Stimulated activated CD8-positive, alpha-beta memory T cell treated with anti-CD3 and anti-CD28 coated beads, Interleukin-15, amount 100 ng/mL, for 24 hours (primary cell): ENCODE measurements at places on chromosomes 1 and 21.

- DNase-seq, result no peak
Observed at GRCh38 chr1:101235696-101236515, 913 bp upstream of the S1PR1 start.

DNA sequence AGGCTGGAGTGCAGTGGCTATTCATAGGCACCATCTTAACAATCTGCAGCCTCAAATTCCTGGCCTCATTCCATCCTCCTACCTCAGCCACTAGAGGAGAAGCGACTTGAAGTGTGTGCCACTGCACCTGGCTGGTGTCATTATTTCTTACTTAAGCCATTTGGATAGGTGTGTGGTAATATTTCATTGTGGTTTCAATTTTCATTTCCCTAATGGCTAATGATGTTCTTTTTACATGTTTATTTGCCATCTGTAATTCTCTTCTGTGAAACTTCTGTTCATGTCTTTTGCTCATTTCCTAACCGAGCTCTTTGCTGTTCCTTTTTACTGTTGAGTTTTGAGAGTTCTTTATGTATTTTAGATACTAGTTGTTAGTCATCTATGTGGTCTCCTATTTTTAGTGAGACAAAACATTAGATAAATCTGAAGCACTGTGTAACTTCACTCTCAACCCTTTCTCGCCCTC, 66.8 kb downstream of the SLC27A3 start:
- no peak for DNase-seq

DNA sequence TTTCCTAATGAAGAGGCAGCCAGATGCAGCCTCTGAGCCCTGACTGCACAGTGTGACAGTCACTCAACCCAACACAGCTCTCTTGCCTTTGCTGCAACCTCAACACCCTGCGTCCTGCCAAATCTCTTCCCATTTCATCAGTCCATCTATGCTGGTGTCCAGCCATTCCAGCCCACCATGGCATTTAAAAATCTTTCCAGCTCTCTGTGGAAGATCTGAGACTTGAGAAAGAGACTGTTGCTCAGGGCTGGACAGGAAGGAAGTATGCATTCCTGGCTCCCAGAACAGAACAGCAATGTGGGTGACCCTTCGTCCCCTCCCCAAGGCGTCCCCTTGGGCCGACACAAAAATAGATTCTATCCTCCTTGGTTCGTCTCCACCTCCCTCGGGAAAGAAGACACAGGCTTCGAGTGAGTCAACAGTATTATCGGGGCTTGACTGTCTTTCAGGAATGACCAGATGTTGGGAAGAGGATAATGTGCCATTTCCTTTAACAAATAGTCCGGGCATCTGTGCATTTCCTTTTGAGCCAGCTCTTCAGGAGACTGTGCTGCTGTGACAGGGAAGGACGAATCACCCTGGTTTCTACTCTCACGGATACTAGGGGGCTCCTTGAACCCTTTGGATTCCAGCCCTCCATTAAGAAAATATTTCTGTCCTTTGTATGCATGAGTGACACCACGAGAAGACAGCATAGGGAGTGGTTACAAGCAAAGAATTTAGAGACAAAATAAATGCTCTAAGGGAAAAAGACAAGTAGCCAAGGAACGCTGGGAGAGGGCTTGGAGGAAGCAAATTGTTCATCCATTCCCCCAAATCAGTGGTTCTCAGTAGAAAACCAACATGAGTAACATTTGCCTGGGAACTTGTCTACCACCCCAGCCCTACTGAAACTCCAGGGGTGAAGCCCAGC, 111.4 kb upstream of the CDC42BPA start:
- no peak for DNase-seq

GRCh38 chr21:31198575-31198974, 145.5 kb downstream of the TIAM1 start:
- no peak for DNase-seq

DNA sequence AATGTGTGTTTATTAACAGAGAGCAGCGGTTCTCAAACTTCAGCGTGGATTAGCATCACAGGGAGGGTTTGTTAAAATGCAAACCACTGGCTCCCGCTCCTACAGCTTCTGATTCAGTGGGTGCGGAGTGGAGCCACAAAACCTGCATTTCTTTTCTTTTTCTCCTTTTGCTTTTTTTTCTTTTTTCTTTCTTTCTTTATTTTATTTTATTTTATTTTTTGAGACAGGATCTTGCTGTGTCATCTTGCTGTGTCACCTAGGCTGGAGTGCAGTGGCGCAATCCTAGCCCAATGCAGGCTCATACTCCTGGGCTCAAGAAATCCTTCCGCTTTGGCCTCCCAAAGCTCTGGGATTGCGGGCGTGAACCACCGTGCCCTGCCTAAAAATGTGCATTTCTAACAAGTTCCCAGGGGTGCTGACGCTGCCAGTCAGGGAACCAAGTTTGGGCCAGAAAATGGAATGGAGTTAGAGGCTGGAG, 20.9 kb upstream of the SLC1A7 start:
- DNase-seq, result no peak

DNA sequence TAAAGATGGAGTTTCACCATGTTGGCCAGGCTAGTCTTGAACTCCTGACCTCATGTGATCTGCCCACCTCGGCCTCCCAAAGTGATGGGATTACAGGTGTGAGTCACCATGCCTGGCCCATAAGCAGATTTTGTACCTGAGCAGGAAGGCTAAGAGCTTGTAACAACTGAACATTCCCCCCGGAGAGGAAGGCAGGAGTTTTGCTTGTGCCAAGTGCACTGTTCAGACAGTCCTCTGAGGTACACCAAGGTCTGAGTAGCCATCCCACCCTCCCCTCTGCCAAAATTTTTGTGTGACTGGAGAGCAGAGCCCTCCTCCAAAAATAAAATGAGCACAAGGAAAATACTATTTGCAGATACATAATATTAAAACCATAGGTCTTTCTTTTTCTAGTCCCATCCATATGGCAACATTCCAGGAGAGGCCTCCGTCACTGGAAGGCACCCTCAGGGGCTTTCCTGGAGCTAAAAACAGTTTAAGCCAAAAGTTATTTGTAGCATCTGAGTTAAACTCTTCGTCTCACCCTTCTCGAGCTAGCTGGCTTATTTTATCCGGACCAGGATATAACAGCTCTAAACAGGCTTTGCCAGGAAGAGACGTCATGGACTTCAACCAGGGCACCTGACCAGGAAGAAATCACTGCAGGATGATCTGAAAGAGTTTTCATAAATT, 27.2 kb downstream of the CAPN2 start:
- no peak for DNase-seq

DNA sequence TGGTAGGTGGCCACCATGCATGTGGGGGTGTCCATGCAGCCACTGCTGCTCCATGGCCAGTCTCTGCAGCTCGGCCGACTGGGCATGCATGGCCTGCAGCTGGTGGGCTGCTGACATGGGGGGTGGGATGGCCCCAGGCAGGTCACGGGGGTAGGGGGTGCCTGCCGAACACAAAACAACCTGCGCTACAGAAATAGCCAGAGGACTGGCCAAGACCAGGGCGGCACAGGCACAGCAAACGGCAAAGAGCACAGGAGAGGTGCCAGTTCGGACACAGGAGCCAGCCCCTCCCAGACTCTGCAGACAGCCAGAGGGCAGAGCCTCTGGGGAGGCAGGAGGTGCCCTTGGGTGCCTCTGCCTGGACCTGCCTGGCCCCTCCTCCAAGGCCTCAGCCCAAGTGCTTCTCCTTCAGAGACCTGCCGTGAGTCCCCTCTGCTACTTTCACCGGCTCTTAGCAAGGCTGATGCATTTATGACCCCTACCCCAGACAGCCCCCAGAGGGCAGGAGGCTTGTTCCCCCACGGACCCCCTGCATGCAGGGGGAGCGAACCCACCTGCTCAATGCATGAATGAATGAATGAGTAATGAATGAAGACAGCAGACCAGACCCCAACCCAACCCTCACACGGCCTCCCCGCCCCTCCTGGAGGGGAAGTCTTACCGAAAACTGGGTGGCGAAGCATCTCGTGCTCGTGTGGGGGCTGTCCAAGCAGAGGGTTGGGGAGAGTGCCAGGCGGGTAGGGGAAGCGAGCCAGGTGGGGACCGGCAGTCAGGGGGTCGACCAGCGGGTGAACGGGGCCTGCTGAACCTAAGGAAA, 37.7 kb downstream of the SLC45A1 start:
- DNase-seq, result no peak

- no peak for DNase-seq
Observed at GRCh38 chr1:108051631-108052377, 86.8 kb upstream of the VAV3 start.

- DNase-seq, result no peak
Observed at GRCh38 chr1:13952985-13953384, 253.0 kb downstream of the PRDM2 start.

DNA sequence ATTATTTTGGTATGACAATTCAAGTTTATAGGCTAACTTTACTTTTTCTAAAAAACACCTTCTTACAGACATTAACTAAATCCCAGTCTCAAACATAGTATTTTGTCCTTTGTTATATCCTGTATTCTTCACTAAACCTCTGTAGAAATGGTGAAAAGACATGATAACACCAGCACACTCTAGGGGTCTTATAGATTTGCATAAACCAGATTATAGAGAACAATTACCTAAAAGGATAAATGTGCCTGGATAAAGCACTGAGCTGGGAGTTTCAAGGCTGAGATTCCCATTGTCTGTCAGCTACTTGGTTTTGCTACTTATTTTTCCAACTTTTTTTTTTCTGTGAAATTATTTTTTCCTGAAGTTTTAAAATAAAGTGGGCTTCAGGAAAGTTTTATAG, 1288.6 kb upstream of the TMPRSS15 start:
- DNase-seq, result no peak

DNA sequence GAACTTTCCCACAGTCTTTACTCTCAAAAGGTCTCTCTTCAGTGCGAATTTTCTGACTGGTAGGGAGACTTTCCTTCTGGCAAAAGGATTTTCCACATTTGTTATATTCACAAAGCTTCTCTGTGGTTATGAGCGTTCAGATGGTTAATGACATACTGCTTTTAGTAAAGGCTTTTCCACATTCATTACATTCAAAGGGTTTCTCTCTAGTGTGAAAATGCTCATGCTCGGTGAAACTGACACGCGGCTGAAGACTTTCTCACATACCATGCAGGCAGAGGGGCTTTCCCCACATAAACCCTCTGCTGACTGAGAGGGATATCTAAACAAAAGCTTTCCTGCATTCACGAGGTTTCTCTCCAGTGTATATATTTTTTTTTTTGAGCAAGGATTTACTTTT, 9.9 kb upstream of the KLF18 start:
- no peak for DNase-seq

DNA sequence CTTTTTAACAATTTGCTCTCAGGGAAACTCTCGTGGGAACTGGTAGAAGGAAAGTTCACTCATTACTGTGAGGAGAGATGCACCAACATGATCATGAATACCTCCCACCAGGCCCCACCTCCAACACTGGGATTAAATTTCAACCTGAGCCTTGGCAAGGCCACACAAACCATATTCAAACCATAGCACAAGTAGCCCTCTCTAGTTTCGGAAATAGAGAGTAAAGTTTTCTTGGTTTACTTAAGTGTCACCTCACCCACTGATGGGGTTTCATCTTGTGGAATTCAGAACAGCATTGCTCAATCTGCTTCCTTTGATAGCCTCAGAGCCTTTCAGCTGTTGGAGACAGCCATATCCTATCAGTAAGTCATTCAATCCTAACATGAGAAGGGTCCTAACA, 25.5 kb upstream of the CCSAP start:
- no peak for DNase-seq

- DNase-seq, result no peak
Observed at GRCh38 chr21:38912102-38912629, 106.4 kb downstream of the ETS2 start.

DNA sequence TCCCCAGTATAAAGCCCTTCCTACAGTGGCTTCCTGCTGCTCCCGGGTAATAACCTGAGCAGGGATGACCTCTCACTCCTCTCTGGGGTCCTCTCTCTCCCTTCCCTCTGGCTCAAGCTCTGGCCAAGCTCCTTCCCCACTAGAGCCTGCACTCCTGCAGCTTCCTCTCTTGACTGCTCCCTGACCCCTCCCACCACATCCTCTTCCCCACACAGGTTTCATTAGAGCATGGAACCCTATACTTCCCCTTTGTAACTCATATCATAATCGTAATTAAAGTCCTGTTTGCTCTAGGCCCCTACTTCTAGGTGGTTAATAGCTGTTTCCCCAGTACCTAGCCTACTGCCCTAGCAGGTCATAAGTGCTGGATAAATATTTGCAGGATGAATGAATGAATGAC, 146.2 kb downstream of the C1orf21 start:
- DNase-seq, result no peak

- no peak for DNase-seq
Observed at GRCh38 chr1:89779151-89779940, 41.5 kb upstream of the LRRC8D start.

DNA sequence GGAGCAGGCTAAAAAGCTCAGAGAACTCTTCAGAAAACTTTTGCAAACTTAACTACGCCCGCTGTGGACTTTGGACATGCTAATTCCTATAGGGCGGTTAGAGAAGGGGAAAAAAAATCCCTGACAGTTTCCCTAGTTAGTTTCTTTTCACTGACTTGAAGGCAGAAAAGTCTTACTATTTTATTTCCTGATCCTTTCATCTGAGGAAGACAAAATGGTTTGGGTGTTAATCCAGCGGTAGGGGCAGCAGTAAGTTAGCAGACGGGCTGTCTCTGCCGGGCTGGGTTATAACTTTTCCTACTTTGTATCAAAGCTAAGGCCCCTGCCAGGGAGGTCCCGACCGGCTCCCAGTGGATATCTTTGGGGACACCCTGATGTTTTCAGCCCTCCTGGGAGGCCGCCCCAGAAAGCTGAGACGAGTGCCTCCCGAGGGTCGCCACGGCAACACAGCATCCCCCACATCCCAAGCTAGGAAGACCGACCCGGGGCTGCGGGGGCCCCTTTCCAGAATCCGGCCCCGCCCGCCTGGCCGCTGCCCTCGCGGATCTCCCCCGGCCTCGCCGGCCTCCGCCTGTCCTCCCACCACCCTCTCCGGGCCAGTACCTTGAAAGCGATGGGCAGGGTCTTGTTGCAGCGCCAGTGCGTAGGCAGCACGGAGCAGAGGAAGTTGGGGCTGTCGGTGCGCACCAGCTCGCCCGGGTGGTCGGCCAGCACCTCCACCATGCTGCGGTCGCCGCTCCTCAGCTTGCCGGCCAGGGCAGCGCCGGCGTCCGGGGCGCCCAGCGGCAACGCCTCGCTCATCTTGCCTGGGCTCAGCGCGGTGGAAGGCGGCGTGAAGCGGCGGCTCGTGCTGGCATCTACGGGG, 162.6 kb downstream of the RUNX1 start:
- DNase-seq, result no peak

- peak; percentile 60 for DNase-seq
Observed at GRCh38 chr1:156920233-156921052, at the start of gene LRRC71. Gene LRRC71 (plus strand): TSS chr1:156920632. CDS start chr1:156920804, 172 bp downstream.

GRCh38 chr1:1353389-1354151, 4.4 kb upstream of the DVL1 start:
- no peak for DNase-seq
